Mesangial cell (primary cell): ENCODE measurements at places on chromosomes 2 and 18. TPM values are rescaled to one million over a fixed set of nuclear protein-coding genes. Genes with fewer than 3 reads are reported as not detected.

CNDP1 gene
- not detected in 2 replicates for total RNA-seq

NAT8 gene
- total RNA-seq: not detected in 2 replicates

MDH1 gene
- total RNA-seq: 114 and 119 TPM in 2 replicates

DCDC2C gene
- not detected in 2 replicates for total RNA-seq

HOXD1 gene
- total RNA-seq: 2.0 and 6.8 TPM in 2 replicates

C2orf81 gene
- total RNA-seq: 2.4 and 4.9 TPM in 2 replicates

MC5R gene
- total RNA-seq: not detected in 2 replicates

CCDC150 gene
- total RNA-seq: 1.3 and 1.5 TPM in 2 replicates

COL3A1 gene
- 123 and 540 TPM in 2 replicates for total RNA-seq

MALL gene
- total RNA-seq: 58.3 and 88.0 TPM in 2 replicates

GBX2 gene
- 0.89 and 2.1 TPM in 2 replicates for total RNA-seq

REG1B gene
- not detected in 2 replicates for total RNA-seq

PHOSPHO2 gene
- total RNA-seq: 2.5 and 3.6 TPM in 2 replicates

LHCGR gene
- not detected in 2 replicates for total RNA-seq

HAAO gene
- 0.33 and 1.9 TPM in 2 replicates for total RNA-seq

BCL2 gene
- 2.3 and 16.0 TPM in 2 replicates for total RNA-seq
